Stimulated activated CD4-positive, alpha-beta T cell treated with anti-CD3 and anti-CD28 coated beads, TNF-alpha, amount 100 ng/mL, for 4 hours (primary cell): ENCODE measurements at places on chromosomes 16 and 17.

DNA sequence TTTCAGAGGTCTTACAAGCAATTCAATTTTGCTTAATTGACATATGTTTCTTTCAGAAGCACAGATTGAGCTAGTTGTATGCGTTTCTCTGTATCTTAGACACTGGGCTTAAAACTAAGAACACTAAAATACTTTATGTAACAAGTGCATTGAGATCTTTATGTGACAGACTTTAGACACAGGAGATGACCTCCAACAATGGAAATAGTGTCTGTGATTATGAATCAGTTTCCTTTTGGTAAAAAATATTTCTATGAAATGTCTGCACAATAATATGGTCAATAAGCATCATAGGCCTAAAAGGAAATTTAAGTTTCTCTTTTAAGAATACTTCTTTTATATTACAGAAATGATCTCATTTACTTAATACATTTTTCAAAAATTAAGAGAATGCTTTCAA, 153.2 kb downstream of the SKAP1 start:
- no peak for DNase-seq

- DNase-seq, result no peak
These were observed 274.5 kb upstream of the KIF2B start for GRCh38 chr17:53548252-53548651.

DNA sequence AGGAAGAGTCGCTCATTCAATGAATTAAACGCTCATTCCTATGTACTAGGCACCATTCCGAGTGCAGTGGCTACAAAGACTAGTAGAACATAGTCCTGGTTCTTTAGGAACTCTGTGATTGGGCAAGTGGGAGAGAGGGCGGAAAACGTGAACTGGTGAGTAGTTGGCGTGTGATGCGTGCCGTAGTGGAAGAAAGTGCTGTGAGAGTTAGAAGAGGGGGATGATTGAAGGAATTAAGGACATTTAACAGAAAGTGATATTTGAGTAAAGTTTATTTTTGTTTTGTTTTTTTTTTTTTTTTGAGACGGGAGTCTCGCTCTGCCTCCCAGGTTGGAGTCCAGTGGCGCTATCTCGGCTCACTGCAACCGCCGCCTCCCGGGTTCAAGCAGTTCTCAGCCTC, 7.9 kb upstream of the SLFN14 start:
- DNase-seq, result peak; percentile 29

DNA sequence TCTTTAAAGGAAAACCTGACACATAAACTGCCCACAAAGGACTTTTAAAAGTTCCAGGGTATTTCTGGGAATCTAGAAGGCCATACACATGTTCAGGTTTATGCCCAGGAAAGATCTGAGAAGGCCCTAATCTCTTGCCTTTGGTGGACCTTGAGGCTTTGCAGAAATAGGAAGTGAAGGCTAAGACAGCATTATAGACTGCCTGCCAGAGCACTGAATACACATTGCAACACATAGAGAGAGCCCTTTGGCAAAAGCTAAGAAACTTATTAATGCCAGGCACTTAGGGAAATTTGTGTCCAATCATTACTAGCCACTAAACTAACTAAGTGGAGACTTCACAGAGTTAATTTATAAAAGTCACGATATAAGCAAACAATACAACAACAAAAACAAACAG, 70.4 kb downstream of the MMD start:
- no peak for DNase-seq

- DNase-seq, result no peak
These were observed 17.2 kb downstream of the SLC26A11 start for GRCh38 chr17:80237386-80237785.

GRCh38 chr16:66587881-66588600, 8.8 kb downstream of the CMTM2 start:
- no peak for DNase-seq

DNA sequence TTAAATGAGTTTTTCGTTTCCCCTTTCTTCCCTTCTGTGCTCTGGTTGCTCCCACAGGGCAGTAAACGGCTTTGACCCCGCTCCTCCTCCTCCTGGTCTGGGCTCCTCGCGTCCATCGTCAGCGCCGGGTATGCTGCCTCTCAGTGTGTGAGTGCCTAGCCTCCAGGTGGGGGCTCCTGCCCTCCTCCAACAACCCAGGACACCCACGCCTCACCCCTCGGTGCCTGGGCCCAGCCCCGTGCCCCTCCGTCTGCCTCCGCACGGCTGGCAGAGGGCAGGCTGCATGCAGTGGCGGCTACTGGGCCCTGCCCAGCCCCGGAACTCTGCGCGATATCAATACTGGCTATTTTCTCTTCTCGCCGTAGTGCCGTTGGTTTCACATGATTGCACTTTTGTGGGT, 31.2 kb downstream of the NDEL1 start:
- no peak for DNase-seq

GRCh38 chr17:4908301-4908700, 5.4 kb upstream of the CHRNE start:
- DNase-seq, result no peak

- DNase-seq, result no peak
These were observed 95.7 kb downstream of the RBFOX3 start for GRCh38 chr17:79515110-79515509.

DNA sequence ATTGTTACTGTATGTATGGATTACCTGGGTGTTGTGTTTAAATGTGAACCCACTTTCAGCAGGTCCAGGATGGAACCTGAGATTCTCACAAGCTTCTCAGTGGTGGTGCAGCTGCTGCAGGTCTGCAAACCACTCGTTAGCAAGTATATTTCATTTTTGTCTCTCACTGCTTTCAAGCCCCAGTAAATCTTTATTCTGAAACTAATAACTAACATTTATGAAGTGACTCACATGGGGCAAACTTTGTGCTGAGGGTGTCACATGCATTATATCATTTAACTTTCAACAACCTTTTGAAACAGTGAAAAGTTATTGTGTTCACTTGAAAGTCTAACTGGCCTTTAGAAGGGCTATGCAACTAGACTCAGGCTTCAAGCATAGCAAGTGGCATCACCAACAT, 98.9 kb upstream of the DYNLRB2 start:
- DNase-seq, result no peak

DNA sequence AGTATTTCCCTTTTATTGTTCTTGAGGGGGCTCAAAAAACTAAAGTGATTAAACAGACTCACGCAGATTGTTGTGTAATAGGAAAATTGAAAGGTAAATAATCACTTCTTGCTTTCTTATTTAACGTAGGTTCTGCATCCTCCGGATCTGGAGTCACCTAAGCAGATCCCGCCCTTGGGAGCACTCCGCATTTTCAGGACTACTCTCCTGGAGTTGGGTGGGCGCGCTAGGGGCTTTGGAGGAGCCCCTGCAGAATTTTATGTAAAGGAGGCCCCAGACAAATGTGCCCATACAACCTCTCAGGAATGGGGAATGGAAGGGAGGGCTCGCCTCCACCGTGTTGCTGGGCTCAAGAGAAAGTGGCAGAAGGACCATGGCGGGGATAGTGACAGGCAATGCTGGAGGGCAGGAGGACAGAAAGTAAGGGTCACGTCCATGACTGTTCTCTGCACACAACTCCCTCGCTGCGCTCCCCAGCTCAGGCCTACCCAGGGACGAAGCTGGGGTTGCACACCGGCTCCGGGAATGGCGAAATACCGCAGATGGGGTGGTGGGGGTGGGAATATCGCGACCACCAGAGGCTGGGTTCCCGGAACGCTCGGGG, 8.3 kb downstream of the MT2A start:
- no peak for DNase-seq

DNA sequence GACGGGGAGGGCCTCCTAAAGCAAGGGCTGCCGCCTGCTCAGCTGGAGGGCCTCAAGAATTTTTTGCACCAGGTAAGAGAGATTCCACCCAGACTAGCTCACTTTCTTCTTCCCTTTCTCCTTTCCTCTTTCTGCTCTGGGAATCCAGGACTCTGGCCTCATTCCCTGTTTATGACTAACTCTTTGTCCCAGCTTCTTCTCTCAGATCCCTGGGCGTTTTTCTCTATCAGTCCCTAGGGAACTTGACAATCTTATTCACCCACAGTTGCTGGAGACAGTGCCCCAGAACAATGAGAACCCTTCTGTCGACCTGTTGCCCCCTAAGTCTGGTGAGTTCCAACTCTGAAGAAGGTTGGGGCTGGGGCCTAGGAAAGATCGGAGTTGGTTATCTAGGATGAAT, 15.6 kb downstream of the CNTROB start:
- no peak for DNase-seq

DNA sequence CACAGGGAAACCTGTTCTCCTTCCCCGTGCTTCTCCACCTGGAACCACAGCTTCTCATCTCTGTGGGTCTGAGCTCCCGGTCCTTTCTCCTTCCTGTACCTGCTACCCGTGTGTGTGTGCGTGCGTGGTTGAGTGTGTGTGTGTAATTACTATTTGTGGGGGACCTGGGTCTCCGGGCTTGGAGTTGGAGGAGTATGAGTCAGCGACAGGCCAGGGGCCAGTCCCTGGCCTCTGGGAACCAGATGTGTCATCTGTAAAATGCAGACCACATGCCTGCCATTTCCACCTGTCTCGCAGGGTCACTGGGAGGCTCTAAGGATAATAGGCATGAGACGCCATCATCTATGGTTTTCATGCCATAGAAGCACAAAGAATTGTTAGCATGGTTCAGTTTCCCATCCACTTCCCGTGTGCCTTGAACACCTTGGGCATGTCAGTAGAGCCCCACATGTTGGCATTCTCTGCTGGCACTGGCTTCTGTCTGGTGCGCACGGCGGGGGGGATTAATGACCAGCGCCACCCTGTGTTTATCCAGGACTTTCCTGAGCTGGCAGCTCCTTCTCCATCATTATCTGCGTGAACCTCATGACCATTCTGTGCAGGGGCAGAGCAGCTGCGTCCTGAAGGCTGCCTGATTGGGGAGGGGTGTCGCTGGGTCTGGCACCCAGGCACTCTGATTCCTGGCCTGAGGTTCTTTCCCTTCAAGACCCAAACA, 1.5 kb downstream of the ZNF205 start:
- no peak for DNase-seq

DNA sequence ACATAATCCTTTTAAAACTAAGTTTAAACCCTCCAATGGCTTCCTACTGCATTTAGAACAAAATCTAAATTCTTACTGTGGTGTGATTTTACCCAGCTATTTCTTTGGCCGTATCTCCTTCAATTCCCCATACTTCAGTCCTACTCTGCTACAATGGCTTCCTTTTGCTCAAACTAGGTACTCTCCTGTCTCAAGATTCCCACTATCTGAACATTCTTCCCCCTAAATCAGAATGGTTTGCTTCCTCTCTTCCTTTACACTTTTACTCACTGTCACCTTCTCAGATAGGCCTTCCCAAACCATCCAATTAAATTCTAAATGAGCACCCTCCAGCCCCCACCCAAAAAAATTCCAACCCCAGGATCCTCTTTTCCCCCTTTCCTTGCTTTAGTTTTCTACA, 109.2 kb downstream of the BRIP1 start:
- DNase-seq, result no peak

DNA sequence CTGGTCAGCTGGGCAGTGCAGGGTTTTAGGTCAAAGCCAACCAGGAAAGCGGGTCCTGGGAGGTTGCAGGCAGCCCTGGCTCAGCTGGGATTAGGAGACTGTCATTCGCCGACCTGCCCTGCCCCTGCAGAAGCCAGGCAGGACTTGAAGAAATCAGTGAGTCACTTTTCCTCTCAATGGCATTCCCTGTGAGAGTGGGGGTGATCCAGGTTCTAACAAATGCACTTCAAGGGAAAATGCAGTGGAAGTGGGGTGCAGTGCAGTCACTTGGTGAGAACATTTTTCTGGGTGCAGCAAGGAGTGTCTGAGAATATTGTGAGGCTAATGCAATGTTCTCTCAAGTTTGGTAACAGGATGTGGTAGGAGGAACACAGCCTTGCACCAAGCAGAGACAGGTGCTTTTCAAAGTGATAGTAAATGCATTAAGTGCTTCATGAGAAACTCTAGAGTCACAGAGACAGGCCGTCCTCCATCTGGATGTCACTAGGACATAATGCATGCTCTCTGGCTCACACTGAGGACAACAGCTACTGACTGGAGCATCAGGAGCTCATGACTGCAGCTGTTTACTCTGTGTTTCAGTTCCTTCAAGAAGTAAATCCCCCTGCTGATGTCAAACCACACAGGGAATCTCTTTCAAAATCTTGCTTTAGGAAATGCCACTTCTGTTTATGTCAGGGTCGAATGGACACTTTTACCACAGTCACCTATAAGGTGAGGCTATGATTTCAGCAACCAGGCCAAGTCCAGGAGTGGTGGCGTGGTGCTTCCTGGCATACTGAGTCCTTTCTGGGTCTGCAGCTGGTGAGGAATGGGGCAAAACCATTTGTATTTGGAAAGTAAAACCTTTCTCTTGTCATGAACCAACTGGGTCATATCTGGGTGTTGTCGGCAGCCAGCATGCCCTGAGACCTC, 16.7 kb downstream of the CDK5R1 start:
- DNase-seq, result no peak

- DNase-seq, result no peak
These were observed 58.1 kb downstream of the ZFHX3 start for GRCh38 chr16:72989579-72990551.

DNA sequence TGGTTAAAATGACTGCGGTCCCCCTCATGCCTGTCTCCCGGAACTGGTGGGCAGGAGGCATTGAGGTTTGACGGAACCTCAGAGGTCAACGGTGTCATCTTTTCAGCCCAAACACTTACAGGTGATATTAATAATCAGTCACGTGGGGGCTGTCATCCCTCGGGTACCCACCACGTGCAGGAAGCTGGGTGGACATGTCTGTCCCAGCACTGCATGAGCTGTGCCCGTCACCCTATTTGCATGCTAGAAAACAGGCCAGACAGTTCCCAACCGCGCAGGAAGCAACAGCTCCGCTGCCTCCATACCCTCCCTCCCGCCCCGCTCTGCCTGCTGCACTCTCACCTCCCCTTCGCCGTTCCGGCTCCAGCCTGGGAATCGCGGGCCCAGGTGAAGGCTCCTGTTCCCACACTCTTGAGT, 1.4 kb downstream of the SYNGR3 start:
- DNase-seq, result no peak

DNA sequence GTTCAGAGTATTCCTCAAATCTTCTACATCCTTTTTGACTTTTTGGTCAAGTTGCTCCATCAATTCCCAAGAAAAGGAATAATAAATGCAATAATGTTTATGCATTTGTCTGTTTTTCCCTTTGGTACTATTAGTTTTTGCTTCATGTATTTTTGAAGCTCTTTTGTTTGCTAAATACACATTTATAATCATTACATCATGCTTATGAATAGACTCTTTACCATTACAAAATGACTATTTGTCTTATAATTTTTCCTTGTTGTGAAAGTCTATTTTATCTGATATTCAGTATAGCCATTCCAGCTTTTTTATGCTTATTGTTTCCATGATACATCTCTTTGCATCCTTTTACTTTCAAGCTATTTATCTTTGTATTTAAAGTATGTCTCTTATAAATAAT, 41.2 kb downstream of the CEP112 start:
- no peak for DNase-seq

GRCh38 chr16:8310323-8310722, 280.0 kb downstream of the TMEM114 start:
- DNase-seq, result no peak
